Kidney (tissue), 22 donors: ENCODE measurements at places on chromosomes 5 and 9. TPM values are rescaled to one million over a fixed set of nuclear protein-coding genes. Genes with fewer than 3 reads are reported as not detected.
A peak's percentile ranks its signal among the peaks of the same experiment; 100 is the strongest.

The EQTN gene
- not detected for polyA plus RNA-seq

DNA sequence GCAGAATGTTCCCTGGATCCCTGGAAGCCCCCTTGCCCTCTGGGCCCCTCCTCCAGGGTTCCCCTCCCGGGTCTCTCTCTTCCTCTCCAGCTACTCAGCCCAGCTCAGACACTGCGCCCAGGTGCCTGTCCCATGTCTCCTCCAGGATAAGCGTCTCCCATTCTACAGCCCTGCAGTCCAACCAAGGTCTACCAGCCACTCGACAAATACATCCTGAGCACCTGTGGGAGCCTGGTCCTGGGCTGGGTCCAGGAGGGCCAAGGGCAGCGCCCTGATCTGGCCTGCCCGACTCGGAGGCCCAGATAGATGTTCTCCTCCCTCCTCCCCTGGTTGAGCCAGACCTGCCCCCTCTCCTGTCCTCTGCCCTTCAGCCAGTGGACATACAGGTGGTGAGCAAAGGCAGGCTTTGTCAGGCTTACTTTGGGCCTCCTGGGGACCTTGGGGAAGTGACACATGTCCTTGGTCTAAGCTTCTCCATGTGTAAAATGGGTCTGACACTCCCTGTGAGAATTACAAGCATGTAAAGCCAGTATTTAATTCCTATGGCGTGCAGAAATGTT lies 1.4 kb downstream of the FLT4 start:
- DNase-seq, result no peak
- no peak overlapping the region for H3K27ac ChIP-seq
- peaks cover 10% of the 10 kb centered on the region for H3K27me3 ChIP-seq
- no peaks in the 10 kb centered on the region for H3K36me3 ChIP-seq
- peaks cover 6% of the 10 kb centered on the region for H3K4me1 ChIP-seq

DNA sequence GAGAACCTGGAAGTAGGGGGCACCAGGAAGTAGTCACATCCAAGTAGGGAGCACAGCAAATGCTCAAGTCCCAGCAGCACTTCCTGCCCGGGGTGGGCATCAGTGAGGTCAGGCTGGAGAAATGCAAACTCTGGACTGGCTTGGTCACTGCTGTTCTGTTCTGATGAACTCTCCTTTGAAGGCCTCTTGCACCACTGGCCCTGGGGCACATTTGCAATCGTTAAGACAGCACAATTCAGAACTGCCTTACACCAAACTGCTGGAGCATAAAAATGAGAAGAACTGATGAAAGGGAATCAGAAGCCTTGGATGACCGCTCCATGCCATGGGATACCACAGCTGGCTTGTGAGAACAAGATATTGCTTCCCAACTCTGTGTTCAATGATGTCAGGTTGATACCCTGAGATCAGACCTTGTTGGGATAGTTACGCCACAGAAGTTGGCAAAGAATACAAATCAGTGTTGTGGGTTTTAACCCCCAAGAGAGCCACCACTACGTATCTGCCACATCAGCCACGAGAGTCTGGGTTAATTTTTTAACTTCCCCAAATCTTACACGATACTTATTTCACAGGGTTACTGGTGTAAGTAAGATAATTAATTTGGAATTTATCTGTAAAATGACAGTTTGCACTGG lies 42.3 kb upstream of the ZSWIM6 start:
- H3K27me3 ChIP-seq, result no peaks in the 10 kb centered on the region
- no peak overlapping the region for H3K4me3 ChIP-seq
- no peak overlapping the region for H3K27ac ChIP-seq
- DNase-seq, result no peak
- no peaks in the 10 kb centered on the region for H3K36me3 ChIP-seq

- H3K27me3 ChIP-seq, result no peaks in the 10 kb centered on the region
- H3K27ac ChIP-seq, result no peak overlapping the region
- no peak overlapping the region for H3K4me3 ChIP-seq
- no peaks in the 10 kb centered on the region for H3K4me1 ChIP-seq
- DNase-seq, result no peak
- H3K36me3 ChIP-seq, result no peaks in the 10 kb centered on the region
These were observed 538.2 kb downstream of the CYLC2 start for GRCh38 chr9:103533318-103533717.

The MCTP1 gene
- polyA plus RNA-seq, result 1.4 TPM

- no peak for DNase-seq
- H3K4me3 ChIP-seq, result no peak overlapping the region
- H3K4me1 ChIP-seq, result no peaks in the 10 kb centered on the region
These were observed 25.9 kb downstream of the GFI1B start for GRCh38 chr9:133004091-133004998.

- H3K27me3 ChIP-seq, result no peaks in the 10 kb centered on the region
- no peaks in the 10 kb centered on the region for H3K36me3 ChIP-seq
- peaks cover 2% of the 10 kb centered on the region for H3K4me1 ChIP-seq
- peak; percentile 29 for DNase-seq
These were observed 98.9 kb upstream of the PHYKPL start for GRCh38 chr5:178331491-178331996.

The TMOD1 gene
- polyA plus RNA-seq, result 8.1 TPM

- H3K4me1 ChIP-seq, result no peaks in the 10 kb centered on the region
- no peaks in the 10 kb centered on the region for H3K27me3 ChIP-seq
- no peaks in the 10 kb centered on the region for H3K36me3 ChIP-seq
- no peak overlapping the region for H3K27ac ChIP-seq
- DNase-seq, result no peak
- H3K4me3 ChIP-seq, result no peak overlapping the region
These were observed 175.1 kb downstream of the PPP2R2B start for GRCh38 chr5:146703499-146703898.

DNA sequence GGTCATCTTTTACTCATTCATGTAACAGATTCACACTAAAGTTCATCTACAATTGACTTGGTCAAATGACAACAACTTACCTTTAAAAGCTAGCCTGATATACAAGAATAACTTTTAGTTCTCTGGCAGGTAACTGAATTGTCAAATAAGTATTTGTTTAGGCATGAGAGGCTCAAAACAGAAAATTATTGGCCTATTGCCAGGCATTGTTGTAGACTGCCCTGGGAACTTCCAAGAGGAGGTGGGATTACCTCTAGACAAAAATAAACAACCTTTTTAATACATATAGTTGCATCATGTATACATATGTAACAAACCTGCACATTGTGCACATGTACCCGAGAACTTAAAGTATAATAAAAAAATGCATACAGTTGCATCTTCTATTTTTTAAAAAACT lies 18.2 kb upstream of the SLCO4C1 start:
- no peak overlapping the region for H3K4me3 ChIP-seq
- no peak for DNase-seq
- H3K27ac ChIP-seq, result no peak overlapping the region
- H3K36me3 ChIP-seq, result no peaks in the 10 kb centered on the region
- H3K27me3 ChIP-seq, result no peaks in the 10 kb centered on the region

DNA sequence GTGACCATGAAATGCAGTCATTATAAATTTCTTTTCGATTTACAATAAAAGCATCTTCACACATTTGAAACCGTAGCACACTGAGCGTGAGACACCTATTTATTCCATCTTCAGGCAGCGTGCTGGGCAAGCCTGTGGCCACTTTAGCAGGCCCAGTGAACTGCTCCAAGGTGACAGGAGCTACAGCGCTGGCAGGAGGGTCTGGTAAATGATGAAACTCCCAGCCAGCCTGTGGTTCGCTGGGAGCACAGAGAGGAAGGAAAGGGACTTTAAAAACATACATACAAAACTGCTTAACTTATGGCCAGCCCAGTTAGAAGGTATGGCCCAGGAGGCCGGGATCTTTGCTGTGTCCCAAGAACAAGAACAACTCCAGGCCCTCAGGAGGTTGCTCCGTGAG lies 5.1 kb downstream of the RAPGEF1 start:
- peak overlapping the region; percentile 59 for H3K27ac ChIP-seq
- no peak overlapping the region for H3K4me3 ChIP-seq
- peaks cover 54% of the 10 kb centered on the region for H3K4me1 ChIP-seq
- no peaks in the 10 kb centered on the region for H3K36me3 ChIP-seq

DNA sequence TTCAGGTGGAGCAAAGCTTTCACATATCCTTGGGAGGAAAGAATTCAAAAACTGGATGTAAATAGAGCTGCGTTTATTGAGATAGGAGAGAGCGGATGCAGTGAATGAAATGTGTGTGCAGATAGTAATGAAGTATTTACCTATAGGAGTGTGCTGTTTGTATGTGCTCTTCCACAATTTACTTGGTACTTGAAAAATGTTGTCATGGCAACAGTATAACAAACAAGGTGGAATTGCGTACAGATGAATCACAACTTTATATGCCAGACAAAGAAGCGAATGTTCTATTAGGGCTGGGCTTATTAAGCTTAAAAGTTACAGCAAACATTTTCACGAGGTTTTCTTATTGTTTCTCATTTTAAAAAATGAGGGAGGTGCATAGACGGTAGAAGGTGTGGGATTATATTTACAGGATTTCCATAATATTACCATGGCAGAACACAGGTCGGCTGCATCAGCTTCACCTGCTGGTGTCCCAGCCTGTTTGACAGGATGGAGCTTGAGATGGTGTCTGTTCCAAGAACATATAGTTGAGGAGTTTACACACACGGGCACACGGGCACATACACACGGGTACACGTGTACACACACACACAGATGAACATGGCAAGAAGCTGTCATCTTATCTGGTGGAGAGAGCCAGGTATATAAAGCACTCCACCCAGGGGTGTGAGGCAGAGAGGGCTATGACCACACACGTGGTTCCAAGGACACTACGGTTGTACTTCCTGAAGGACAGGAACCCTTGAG lies 155.7 kb downstream of the RMI1 start:
- H3K36me3 ChIP-seq, result no peaks in the 10 kb centered on the region
- H3K4me3 ChIP-seq, result no peak overlapping the region
- no peaks in the 10 kb centered on the region for H3K4me1 ChIP-seq
- H3K27me3 ChIP-seq, result no peaks in the 10 kb centered on the region
- H3K27ac ChIP-seq, result no peak overlapping the region
- DNase-seq, result no peak

The CXCL14 gene
- 414 TPM for polyA plus RNA-seq

- H3K27me3 ChIP-seq, result no peaks in the 10 kb centered on the region
- H3K27ac ChIP-seq, result no peak overlapping the region
- peaks cover 14% of the 10 kb centered on the region for H3K4me1 ChIP-seq
- H3K4me3 ChIP-seq, result no peak overlapping the region
- no peak for DNase-seq
These were observed 538.7 kb downstream of the PDE4D start for GRCh38 chr5:59354811-59355210.
